ENCODE measurements at places on chromosomes 5 and 9.
A peak's percentile ranks its signal among the peaks of the same experiment; 100 is the strongest.

DNA sequence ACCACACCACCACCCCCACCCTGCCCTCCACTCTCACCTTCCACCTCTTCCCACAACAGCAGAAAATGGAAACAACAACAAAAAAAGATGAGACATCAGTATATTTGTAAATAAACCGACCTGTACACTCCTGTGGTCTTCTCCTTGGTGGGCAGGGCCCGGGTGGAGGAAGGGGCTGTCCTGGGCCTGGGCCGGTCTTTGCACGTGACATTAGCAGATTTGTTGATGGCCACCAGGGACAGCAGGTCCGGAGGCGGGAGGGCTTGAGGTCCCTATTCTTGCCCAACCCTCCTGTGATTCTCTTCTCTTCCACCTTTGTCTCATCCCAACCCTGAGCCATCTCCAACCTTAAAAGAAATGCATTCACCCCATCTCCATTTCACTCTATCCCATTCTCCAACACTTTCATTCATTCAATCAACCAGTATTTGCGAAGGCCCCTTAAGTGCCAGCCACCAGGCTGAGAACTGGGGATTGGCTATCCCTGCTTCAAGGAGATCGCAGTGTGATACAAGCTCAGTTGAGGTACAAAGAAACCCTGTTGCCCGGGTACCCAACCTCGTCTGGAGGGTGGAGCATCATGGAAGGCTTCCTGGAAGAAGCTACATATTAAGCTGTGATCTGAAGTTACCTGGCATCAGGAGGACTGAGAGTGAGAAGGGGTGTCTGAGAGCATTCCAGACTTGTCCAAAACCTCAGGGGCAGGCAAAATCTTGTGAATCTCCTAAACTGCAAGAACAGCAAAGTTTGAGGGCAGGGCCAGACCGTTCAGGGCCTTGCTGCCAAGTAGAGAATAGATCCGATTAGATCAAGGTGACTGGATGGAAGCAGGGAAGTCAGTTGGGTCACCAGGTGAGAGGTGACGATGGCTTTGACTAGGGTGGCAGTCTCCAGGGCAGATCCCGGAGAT is 87.4 kb downstream of the LMX1B start:
- DNase-seq = no peak

- DNase-seq = no peak
These were observed 61.5 kb upstream of the CTXN3 start for GRCh38 chr5:127587246-127587917.

DNA sequence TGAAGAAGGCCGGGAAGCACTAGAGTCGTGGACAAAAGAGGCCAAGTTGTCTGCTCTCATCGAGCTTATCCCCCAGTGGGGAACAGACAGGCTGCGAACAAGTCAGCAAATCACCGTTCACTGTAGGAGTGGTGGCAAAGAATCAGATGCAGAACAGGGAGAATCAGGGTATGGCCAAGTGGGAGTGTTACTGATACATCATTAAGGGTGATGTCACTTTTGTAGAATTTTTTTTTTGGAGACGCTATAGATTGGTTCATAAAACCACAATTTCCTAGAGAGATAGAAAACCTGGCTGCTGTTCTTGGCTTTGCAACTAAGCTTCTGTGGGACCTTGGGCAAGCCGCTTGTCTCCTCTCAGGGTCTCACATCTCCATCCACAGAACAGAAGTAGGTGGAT is 21.3 kb downstream of the SPRY4 start:
- no peak for DNase-seq

DNA sequence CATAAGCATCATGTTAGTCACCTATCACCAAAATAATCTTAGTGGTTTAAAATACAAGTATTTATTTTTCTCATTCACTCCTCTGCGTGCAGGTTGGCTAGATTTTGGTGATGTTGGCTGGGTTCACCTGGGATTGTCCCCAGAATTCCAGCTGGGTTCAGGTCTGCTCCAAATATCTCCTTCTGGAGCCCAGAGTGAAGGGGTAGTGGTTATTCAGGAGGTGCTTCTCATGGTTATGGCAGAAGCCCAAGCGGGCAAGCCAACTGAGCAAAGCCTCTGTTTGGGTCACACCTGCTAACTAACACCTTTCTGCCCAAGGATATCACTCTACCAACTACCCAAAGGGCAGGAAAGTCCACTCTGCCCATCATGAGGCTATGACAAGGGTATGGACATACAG is 4.7 kb upstream of the SLC25A46 start:
- no peak for DNase-seq

- no peak for DNase-seq
These were observed 8.2 kb upstream of the DOCK2 start for GRCh38 chr5:169628892-169629291.

DNA sequence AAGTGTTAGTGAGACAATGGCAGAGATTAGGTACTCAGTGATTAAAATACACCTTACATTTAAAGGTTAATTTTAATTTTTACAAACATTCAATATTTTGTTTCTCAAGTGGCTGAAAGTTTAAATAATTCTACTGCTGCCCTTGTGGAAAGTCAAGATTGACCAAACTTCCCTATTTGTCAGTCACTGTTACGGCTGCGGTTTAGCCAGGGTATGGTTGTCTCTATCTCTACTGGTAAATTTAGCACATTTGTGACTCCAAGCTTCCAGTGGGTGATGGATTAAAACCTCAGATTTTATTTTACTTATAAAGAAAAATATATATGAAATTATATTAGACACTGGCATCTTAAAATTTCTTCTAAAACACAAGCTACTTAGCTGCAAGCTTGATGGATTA is 368.4 kb downstream of the CDH18 start:
- DNase-seq = no peak

GRCh38 chr9:22307013-22307711 is 139.5 kb upstream of the DMRTA1 start:
- DNase-seq = peak; percentile 37

DNA sequence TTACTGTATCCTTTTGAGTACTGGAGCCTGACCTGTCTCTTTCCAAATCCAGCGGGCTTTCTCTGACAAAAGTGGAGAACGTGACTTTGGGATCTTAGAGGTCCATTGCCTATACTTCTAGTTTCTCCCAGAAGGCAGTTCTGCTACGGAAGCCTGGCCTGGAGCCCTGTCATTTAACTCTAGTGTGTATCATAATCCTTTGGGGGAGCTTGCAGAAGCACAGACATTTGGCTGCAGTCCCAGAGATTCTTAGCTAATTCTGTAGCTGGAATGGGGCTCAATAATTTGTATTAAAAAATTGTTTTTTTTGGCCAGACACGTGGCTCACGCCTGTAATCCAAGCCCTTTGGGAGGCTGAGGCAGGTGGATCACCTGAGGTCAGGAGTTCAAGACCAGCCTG is 3.0 kb downstream of the HARS2 start:
- DNase-seq = no peak

DNA sequence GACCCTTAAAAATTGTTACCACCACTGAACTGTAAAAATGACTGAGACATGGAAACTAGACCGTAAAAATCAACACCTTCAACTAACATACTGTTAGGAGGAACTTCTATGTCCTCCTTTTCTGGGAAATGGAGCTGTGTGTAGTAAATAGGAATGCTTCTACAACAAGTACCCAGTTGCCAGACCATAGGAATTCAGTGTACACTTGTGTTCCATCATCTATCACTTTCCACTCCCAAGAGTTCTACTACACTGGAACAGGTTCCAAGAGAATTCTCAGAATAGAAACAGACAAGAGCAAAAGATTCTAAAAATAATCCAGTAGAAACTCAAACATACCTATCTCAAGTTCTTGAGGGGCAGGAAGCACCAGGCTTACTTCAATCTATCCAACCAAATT is 23.6 kb downstream of the UBAP2 start:
- no peak for DNase-seq

DNA sequence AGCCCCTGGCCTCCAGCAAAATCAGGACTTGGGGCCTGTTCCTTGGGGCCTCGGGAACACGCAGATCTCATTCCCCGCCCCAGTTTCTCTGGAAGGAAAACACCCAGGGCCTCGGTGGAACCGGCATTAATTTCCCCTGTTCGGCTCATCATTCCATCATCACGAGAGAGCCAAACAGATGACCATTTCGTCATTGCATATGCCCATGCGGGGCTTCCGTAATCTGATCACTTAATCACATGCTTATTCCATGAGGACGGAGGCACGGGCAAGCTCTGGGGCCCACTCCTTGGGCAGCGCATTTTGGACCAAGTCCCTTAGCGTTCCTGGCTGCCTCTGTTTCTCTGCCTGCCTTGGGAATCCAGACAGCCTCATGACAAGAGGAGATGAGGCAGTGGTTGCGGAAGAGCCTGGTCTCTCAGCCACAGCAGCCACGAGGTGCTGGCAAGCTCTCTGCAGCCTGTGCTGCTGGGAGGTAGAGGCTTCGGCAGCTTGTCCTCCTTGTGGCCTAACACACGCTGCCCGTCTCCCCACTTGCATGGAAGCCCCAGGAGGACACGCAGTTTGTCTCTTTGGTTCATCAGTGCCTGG is 65.0 kb upstream of the IER5L start:
- DNase-seq = no peak

GRCh38 chr5:59721741-59722140 is 171.8 kb downstream of the PDE4D start:
- no peak for DNase-seq

DNA sequence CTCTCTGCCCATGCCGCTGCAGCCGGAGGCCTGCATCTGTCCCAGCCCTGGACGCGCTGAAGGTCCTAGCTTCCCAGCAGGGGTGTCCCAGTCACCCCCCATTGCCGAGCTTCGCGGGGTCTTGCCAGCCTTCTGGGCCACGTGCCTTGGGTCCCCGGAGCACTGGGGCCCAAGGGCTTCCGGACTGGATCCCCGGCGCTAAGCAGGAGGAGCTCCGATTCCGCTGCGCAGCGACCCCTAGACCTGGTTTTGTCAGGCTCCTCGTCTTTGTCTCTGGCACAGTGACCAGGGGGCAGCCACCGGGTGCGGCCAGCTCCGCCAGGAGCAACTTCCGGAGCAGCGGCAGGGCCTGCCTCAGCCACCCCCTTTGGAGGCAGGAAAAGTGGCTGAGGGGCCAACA is 3.3 kb upstream of the IRX1 start:
- no peak for DNase-seq

GRCh38 chr5:76473661-76474060 is 70.6 kb downstream of the IQGAP2 start:
- no peak for DNase-seq

DNA sequence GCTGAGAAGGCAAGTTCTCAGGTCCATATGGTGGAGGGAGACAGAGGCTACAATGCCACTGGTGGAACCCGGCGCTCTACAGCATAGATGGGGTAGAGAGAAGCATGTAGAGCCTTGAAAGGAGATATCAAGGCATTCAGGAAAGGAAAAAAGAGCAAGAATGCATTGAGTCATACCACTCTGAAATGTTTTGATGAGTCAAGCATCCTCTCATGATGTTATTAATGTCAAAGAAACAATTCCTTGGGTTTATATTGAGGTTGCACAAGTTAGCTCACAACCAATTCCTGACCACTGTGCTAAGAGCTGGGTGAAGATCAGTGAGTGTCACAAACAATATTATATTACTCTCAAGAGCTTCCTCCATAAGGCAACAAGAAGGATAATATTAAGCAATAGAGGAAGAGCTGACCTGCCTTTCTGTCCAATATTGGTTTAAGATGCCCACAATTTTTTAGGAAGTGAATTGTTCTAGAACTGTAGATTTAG is 178.0 kb downstream of the RFK start:
- no peak for DNase-seq

- no peak for DNase-seq
These were observed 78.2 kb downstream of the FAM114A2 start for GRCh38 chr5:153960269-153961215.

- no peak for DNase-seq
These were observed 88.6 kb downstream of the JAK2 start for GRCh38 chr9:5073701-5074100.

Data from prostate gland (tissue), 2 donors.